Fibroblast of skin of right quadriceps (primary cell): ENCODE measurements at places on chromosomes 16 and 17.

DNA sequence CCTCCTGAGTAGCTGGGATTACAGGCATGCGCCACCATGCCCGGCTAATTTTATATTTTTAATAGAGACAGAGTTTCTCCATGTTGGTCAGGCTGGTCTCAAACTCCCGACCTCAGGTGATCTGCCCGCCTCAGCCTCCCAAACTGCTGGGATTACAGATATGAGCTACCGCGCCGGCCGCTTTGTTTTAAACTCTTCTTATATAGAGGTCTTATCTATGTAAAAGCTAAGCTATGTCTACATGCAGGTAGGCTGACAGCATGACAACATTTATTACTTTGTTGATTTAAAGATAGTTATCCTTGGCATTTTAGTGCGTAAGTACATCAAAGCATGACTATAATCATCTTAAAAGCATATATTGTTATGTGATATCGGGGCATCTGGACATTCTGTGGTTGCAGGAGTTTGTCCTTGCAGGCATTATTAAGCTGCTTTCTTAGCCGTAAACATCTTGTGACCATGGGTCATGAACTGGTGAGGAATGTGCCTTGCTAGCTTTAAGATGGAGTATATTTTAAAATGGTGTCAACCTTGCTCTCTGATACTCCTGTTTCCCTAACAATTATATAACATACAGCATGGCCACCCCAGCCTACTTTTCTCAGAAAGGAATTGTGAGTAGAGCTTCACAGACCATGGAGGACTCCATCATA, 45.8 kb upstream of the TAOK1 start:
- no peak for DNase-seq

DNA sequence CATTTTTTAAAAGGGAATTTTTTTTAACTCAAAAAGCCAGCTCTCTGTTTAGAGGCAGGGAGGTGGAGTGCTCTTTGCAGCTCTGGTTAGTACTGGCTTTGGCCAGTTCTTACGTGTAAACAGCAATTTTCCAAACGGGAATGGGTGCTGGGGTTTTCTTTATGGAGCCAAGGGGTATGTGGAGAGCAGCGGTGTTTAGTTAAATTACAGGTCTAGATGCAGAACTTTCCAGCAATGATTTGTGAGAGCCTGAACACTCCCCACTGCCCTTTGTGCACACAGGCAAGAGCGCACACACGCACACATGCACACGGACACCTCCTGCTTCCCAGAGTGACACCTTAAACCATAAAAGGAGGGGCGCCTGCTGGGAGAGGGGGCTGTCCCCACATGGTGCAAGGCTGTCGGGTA, 140.2 kb downstream of the MSI2 start:
- no peak for DNase-seq

- no peak for DNase-seq
Measured at GRCh38 chr16:56140645-56141044, 50.6 kb upstream of the GNAO1 start.

GRCh38 chr16:74111456-74111982, 185.1 kb upstream of the PSMD7 start:
- no peak for DNase-seq

DNA sequence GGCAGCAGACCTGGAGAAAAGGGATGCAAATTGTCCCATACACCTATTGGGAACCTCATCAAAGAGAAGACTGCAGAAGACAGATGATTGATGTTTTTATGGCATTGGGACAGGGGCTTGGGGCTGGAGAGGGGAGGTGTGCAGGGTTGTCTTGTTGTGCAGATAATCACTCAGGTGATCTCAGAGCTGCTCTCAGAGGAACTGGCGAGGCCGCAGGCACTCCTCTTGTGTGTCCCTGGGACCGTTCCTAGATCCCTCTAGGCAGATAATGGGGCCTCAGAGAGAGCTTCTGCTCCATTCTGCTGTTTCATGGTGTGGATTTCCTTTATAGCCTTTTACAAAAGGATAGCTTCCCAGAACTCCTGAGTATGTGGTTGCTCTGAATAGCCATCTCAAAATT, 1.6 kb downstream of the RNF213 start:
- DNase-seq, result no peak

- peak; percentile 47 for DNase-seq
Measured at GRCh38 chr16:83402160-83402814, 405.5 kb upstream of the HSBP1 start.

DNA sequence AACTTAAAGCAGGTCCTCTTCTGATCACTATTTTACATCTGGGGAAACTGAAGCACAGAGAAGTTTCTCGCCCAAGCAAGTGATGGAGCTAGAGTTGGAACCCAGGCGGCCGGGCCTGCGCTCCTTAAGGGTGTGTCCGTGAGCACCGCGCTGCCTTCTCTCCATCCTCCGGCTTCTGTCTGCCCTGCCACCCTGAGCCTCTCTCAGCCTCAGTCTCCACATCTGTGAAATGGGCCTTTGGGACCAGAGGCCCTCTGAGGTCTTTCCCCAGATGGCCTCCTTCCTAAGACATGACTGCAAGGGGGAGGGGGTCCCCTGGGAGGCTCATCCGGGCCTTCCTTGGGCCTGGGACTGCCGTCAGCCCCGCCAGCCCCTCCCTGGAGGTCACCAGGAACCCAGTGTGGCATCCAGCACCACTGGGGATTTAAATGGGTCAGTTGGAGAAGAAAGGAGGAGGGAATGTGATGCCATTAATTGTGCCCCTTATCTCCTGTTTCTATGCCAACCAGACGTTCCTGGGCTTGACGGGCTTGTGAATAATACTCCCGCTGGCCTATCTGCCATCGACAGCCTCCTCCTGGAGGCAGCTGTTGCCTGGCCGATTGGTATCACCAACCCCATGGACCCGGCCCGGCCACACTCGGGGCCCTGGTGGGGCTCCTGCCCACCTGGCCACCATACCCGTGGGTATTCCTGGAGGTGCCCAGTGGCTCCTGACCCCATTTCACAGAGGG, 5.1 kb downstream of the ZFPM1 start:
- no peak for DNase-seq

DNA sequence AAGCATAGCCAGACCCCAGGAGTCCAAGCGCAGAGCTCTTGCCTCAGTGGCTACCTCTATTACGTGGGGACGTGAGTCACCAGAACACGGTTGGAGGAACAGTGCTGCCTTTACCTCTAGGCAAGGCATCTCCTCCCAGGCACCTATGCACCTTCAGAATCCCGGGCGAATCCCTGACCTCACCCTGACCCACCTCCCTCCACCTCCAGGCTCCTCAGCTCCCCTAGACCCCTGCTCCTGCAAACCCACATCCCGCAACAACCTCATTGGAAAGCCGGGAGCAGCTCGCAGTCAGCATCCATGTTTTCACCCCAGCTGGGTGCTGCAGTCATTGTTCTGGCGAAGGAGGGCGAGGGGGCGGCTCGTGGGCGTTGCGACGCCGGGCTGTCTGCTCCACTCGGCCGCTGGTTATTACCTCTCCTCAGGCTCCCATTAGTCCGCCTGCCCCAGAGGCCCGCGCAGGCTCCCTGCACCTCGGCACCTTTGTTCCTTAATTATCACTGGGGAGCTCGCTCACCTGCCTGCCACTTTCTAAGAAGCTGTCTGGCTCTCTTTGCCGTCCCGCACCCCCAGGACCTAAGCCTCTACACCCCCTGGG, 24.6 kb upstream of the DLX4 start:
- DNase-seq, result no peak

- DNase-seq, result no peak
Measured at GRCh38 chr17:12492450-12492849, 173.2 kb upstream of the MYOCD start.

DNA sequence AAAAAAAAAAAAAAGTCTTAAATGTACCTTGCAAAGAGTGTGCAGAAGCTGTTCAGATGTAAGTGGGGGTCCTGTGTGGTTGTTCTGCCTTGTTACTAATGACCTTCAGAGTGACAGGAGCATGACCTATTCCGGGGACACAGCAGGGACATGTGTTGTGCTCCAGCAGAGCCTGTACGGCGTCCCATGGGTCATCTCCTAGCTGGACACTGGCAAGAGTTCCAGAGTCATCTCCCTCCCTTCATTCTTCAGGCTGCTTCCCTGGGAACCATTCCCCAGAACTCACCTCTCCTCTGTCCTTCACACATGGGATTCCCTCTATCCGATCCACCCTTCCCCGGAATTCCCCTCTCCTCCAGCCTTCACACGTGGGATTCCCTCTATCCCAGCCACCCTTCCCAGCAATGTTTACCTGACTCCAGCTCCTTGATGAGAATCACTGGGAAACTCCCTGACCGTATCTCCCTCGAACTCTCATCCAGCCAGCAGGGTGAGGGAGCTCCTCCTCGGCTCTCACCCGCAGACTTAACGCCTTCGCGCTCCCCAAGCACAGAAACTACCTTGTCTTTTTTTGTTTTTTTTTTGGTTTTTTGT, 85.8 kb downstream of the MRM3 start:
- no peak for DNase-seq

DNA sequence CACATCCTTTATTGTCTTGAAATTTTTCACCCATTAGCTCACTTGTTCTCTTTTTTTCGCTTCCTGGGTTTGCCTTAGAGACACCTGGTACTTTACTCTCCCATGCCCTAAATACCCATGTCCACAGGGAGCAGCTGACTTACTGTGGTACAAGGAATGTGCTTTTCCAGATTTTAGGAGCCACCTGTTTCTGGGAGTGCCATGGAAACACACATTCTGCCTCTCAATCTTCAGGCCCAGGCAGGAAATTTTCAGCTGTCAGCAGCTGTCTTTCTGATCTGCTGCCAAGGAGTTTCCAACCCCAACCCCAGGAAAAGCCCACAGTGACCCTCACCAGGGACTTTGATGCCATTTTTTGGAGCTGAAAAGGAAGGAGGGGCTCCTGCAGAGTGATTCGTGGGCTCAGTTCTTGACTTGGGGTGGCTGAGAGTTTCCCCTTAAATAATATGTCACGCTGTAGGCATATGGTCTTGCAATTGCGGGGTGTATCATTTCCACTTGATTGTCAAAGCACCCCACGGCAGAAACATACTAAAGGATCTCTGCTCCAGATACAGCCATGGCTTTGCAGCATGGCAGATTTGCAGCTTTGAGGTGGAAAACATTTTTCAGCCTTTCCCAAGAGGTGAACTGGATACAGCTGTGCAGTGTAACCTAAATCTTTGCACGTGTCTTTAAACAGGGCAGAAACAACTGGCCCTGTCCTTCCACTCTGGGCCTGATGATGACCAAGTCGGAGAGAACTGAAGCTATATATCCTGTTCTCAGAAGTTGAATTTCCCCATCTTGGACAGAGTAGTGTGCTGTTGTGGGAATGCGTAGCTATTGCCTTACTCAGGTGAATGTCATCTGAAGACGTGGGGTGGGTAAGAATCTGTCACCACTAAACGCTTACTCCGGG, 19.2 kb downstream of the RBFOX1 start:
- DNase-seq, result no peak

GRCh38 chr17:30101686-30102390, 14.8 kb upstream of the NSRP1 start:
- no peak for DNase-seq

DNA sequence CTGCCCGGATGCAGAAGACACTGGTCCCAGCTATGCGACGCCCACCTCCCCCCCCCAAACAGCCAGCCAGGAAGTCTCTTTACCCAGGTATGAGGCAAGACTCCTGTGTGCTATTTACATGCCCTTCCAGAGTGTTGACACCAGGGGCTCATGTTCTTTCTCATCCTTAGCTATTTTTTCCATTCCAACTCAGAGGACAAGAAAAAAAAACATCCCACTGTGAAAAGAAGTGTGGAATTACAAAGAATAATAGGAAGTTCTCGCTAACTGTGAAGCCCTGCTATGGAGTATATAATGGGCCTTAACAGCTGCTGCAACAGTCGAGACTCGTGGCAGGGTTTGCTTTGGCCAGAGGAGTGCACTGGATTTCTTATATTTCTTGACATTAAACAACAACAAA, 584.9 kb downstream of the CDH13 start:
- DNase-seq, result no peak

DNA sequence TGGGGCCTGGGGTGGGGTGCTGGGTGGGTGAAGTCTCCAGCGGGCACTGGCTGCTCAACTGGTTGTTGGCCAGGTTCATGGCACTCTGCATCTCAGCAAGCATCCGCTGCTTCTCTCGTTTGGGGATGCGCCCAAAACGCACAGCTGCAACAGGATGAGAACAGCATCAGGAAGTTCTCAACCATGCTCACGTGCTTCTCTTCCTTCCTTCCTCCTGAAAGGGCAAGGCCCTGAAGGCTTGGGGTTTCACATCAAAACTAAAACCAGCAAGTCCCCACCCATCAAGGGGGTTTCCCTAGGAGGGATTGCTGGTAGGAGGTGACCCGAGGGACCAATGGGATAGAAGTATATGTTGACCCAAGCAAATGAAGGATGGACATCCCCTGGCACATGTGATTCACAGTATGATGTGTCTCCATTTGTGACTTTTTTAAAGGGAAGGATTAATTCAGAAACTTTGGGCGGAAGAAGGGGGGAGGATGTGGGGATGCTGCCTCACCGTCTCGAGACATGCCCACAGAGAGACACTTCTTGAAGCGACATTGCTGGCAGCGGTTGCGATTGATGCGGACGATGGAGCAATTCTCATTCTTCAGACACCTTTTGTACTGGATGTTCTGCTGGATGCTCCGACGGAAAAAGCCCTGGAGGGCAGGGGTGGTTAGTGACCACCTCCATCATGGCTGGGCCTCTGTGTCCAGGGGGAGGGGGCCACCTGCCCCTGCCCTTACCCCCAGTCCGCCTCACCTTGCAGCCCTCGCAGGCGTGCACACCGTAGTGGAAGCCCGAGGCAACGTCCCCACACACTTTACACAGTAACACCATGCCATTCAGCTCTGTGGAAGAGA, 4.2 kb downstream of the NR1D1 start:
- no peak for DNase-seq

GRCh38 chr17:13140750-13141149, 122.9 kb upstream of the ELAC2 start:
- DNase-seq, result peak; percentile 48

- DNase-seq, result peak; percentile 58
Measured at GRCh38 chr17:78415821-78416711, 37.6 kb downstream of the PGS1 start.

- DNase-seq, result peak; percentile 34
Measured at GRCh38 chr17:49496183-49496866, 1.2 kb downstream of the NGFR start.

DNA sequence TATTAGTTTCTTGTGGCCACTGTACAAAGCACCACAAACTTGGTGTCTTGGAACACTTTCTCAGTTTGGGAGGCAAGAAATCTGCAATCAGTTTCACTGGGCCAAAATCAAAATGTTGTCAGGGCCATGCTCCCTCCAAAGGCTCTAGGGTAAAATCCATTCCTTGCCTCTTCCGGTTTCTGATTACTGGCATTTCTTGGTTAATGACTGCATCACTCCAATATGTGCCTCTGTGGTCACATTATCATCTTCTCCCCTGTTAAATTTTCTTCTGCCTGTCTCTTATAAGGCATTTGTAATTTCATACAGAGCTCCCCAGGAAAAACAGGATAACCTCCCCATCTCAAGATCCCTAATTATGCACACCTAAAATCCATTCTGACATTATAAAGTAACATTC, 34.8 kb downstream of the ZNF287 start:
- DNase-seq, result no peak
